Aorta (tissue), 5 donors: ENCODE measurements at places on chromosomes 12 and 14. TPM values are rescaled to one million over a fixed set of nuclear protein-coding genes. Genes with fewer than 3 reads are reported as not detected.

DNA sequence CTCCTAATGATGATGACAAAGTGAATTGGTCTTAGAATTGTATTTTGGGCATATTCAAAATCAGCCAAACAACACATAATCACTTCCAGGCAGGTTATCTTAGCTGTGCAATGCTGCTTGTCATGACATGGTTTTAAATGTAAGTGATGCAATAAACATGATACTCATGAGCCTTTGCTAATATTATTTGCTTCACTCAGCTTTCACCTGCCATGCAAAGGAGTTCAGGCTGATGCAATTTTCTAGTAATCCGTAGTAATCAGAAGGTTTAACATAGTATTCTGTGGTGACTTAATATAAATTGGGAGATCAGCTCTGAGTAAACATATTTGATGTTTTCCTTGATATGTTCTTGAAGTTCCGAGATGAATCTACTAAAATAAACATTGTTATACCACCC is 29.1 kb downstream of the TMEM260 start:
- no peak for DNase-seq

DNA sequence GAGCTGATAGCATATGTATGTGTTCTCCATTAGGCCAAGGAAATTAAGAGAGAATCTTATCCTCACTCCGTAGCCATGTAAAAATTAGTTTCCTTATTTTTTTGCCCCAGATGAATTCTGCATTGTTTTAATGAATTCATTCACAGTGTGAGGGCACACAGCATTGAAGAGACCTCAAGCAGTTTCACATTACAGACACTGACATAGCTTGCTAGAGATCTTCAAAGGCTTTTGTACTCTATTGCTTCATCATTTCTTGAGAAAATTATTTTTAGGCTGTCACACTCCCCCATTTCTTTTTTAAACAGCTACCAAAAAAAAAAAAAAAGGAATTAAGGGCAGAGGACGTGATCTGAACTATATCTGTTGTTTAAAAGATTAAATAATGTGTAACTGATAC is 251.1 kb downstream of the BCAT1 start:
- no peak for DNase-seq

- DNase-seq = no peak
These were observed 30.4 kb upstream of the BCAT1 start for GRCh38 chr12:24979329-24979728.

DNA sequence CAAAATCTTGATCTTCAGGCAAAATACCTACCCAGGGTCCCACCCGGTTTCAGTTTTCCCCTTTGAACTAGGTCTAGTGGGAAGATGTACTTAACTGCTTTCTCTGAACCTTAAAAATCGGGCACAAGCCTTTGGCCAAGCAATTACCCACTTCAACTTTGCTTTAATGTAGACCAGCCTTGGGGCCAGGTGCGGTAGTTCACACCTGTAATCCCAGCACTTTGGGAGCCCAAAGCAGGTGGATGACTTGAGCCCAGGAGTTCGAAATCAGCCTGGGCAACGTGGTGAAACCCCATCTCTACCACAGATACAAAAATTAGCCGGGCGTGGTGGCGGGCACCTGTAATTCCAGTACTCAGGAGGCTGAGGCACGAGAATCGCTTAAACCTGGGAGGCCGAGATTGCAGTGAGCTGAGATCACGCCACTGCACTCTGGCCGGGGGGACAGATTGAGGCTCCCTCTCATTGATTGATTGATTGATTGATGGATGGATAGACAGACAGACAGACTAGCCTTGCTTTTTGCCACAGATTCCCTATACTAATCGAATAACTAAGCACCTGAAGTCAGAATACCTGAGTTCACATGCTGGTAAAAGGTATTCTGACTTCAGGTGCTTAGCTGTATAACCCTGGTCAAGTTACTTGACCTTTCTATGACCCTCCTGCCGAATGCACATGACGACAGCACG is 1.9 kb downstream of the CLIP1 start:
- peak; percentile 62 for DNase-seq

- DNase-seq = peak; percentile 76
These were observed 890 bp downstream of the AVPR1A start for GRCh38 chr12:63149909-63150712.

GRCh38 chr12:25616286-25616685 is 63.2 kb upstream of the LMNTD1 start:
- no peak for DNase-seq

DNA sequence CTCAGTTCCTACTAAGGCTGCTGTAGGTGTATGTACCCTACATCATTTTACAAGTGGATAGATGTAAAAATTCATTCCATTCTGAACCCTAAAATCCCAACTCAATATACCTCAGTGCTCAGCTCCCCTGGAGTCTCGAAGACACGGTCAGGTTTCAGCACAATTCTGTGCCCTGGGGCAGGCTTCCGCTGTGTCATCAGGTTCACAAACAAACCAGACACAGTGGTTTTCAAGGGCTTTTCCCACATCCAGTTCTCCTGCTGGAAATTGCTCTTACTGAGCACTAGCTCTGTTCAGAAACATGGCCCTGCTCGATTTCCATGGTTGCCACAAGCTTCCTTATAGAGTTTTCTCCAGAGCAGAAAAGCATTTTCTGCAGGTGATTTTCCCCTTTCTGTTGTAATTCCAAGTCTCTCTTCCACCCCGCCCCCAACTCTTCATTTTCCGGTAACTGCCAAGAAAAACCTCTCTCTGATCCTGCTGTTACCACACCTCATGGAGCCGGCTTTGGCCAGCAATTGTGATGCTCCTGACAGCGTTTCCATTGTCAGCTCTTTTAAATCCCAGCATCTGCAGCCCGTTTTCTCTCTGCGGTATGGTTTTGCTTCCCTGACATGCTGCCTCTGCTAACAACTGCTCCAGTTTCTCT is 483.0 kb upstream of the CCDC196 start:
- DNase-seq = no peak

DNA sequence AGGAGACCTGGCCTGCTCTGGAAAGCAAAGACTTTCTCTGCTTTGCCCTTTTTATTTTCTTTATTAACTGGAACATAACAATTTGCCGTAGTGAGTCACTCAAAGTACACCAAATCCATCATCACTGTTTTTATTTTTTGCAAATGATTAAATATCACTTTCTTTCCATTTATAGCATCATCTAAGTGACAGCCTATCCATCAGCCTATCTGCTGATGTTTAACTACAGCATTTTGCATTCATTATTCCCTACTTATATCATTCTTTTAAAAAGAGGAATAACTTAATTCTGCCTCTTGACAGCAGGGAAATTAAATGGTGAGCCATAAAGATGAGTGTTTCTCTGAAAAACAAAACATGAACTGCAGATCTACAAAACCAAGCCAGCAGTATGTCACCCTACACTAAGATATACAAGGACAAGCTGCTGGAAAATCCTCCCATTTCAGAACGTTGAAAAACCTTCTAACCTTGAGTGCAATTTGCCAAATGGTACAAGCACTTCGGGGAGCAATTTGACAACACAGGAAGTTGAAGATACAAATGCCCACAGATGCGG is 821.3 kb upstream of the TMEM132C start:
- no peak for DNase-seq

The PRB2 gene
- total RNA-seq = not detected

The P2RX2 gene
- total RNA-seq = 0.27 TPM
